ENCODE measurements at places on chromosomes 4 and X. TPM values are rescaled to one million over a fixed set of nuclear protein-coding genes. Genes with fewer than 3 reads are reported as not detected.

GRCh38 chr4:159608436-159608835 is 505.6 kb downstream of the RAPGEF2 start:
- H3K36me3 ChIP-seq, result peaks cover 5% of the 10 kb centered on the region
- no peak overlapping the region for H3K27ac ChIP-seq
- DNase-seq, result no peak
- H3K4me1 ChIP-seq, result no peaks in the 10 kb centered on the region
- H3K27me3 ChIP-seq, result no peaks in the 10 kb centered on the region
- H3K4me3 ChIP-seq, result no peak overlapping the region

DNA sequence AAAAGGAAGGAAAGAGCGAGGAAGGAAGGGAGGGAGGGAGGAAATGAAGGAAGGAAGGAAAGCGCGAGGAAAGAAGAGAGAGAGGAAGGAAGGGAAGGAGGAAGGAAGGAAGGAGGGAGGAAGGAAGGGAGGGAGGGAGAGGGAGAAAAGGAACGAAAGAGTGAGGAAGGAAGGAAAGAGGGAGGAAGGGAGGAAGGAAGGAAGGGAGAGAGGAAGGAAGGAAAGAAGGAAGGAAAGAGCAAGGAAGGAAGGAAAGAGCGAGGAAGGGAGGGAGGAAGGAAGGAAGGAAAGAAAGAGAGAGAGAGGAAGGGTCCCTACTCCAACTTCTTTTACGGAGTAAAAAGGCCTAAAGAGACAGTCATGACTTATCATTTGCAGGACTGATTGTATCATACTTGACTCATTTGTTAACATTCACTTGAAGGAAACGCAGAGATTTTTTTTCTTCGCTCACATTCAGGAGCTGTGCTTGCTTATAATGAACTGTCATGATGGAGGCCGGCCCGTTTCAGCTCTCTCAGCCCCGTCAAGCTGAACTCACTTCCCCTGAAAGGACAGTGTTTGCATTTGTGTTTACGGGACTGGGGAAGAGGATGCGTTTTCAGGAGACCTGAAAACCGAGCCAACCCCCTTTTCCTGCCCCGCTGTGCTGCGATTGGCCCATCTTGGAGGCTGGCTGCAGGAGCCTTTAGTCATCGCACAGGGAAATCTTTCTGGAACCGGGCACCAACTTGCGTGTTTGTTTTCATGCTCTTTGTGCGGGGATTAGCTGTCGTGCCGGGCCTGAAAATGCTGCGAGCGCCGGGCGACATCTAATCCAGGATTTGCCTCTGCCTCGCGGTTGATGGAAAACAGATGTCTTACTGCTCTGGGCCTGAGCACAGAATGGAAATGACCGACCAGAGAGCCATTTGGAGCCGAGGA is 17.8 kb downstream of the TRIM2 start:
- peaks cover 12% of the 10 kb centered on the region for H3K36me3 ChIP-seq
- no peak overlapping the region for H3K27ac ChIP-seq
- no peak for DNase-seq
- peak overlapping the region; percentile 70 for H3K4me3 ChIP-seq

- no peaks in the 10 kb centered on the region for H3K36me3 ChIP-seq
- H3K4me3 ChIP-seq, result no peak overlapping the region
- H3K27me3 ChIP-seq, result no peaks in the 10 kb centered on the region
- DNase-seq, result no peak
- no peak overlapping the region for H3K27ac ChIP-seq
These were observed 108.5 kb downstream of the FAM53A start for GRCh38 chr4:1575418-1576303.

DNA sequence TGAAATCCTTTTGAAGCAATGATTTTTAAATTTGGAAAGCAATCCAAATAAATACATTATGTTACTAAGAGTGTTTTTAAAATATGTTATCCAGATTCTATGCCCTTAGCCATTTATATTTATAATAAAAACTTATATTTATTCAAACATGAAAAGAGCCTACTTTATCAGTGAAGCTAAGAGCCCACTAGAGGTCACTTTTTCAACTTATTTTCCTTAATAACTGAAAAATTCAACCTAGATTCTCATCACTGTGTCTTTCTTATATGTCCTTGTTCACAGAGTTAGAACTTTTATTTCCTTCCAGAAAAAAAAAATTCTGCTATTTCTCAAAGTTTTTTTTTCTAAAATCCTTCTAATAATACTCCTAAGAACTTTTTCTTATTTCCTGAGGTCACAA is 23.9 kb downstream of the PRDM8 start:
- no peak for DNase-seq
- H3K36me3 ChIP-seq, result no peaks in the 10 kb centered on the region
- H3K4me3 ChIP-seq, result no peak overlapping the region

GRCh38 chrX:85026170-85026569 is 22.5 kb downstream of the APOOL start:
- no peaks in the 10 kb centered on the region for H3K36me3 ChIP-seq
- H3K4me1 ChIP-seq, result peaks cover 6% of the 10 kb centered on the region
- no peak overlapping the region for H3K27ac ChIP-seq

DNA sequence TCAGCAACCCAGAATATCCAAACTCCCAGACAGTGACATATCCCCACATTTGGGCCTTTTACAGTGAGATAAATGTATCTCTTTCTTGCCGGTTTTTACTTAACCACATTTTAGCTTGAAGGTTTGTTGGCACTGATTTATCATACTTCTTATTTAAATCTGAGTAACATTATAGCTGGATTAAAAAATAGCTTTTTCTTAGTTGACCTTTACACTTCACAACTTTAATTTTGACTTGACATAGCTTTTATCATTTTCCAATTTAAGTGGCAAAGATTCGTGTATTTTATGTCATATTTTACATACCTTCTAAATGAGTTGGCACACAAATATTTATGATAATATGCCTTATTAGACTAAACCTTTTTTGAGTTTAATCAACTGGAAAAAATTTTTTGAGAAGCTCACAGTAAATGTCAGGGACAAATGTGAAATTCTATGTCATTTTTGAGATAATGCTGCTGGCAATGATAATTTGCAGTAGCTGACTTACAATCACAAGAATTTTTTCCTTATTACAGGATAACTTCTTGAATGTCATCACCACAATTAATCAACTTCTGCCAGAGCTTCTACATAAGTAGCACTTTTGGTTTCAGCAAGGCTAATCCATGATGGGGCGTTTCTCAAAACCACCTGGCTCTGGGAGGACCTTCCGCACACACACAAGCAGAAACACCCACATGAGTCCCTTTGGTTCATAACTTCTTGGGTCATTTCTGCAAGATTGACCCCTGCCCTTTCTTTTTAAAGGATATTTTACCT is 80.3 kb downstream of the SYTL5 start:
- H3K27ac ChIP-seq, result no peak overlapping the region
- no peaks in the 10 kb centered on the region for H3K27me3 ChIP-seq
- DNase-seq, result no peak
- H3K36me3 ChIP-seq, result no peaks in the 10 kb centered on the region
- H3K4me1 ChIP-seq, result no peaks in the 10 kb centered on the region
- no peak overlapping the region for H3K4me3 ChIP-seq

DNA sequence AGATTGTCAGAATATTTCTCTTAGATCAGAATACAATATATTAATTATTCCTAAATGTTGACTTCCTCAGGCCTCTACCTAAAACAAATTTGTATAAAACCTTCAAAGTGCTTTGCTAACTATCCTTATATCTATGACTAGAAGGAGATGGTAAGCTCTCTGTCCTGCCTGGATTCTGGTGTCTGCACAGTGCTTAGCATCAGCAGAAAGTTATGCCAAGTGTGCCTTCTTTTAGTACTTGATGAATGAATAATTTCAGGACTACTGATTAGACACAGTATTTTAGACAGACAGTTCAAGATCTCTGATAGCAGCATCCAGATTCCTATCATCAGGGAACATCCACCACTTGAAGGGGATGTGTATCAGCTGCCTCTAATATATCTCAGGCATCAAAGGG is 242.4 kb upstream of the TLL1 start:
- H3K4me3 ChIP-seq, result no peak overlapping the region
- H3K27ac ChIP-seq, result no peak overlapping the region
- DNase-seq, result no peak
- no peaks in the 10 kb centered on the region for H3K36me3 ChIP-seq
- H3K27me3 ChIP-seq, result no peaks in the 10 kb centered on the region
- no peaks in the 10 kb centered on the region for H3K4me1 ChIP-seq

Gene EPHA5
- total RNA-seq, result not detected

DNA sequence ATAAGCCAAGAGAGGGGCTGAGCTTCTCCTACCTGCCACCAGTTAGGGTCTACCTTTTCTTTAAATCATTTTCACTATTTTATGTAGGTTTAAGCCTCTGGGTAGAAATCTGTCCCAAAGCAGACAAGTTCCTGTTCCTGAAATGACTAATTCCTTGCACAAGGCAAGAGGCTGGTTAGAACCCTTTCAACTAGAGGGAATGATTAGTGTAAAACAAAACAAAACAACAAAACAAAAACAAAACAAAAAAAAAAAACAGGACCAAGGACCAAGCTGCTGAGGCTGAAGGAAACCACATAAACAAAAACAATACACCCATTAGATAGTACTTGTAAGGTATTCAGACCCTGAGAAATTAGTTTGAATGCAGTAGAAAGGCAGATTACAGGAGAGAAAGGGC is 62.7 kb downstream of the MAML3 start:
- peaks cover 11% of the 10 kb centered on the region for H3K36me3 ChIP-seq
- peaks cover 42% of the 10 kb centered on the region for H3K4me1 ChIP-seq
- no peak overlapping the region for H3K27ac ChIP-seq
- peaks cover 27% of the 10 kb centered on the region for H3K27me3 ChIP-seq
- no peak overlapping the region for H3K4me3 ChIP-seq

- DNase-seq, result no peak
- H3K4me3 ChIP-seq, result no peak overlapping the region
- H3K4me1 ChIP-seq, result no peaks in the 10 kb centered on the region
- no peaks in the 10 kb centered on the region for H3K36me3 ChIP-seq
- H3K27me3 ChIP-seq, result peaks cover 22% of the 10 kb centered on the region
- H3K27ac ChIP-seq, result no peak overlapping the region
These were observed 13.5 kb upstream of the FGG start for GRCh38 chr4:154625971-154626370.

DNA sequence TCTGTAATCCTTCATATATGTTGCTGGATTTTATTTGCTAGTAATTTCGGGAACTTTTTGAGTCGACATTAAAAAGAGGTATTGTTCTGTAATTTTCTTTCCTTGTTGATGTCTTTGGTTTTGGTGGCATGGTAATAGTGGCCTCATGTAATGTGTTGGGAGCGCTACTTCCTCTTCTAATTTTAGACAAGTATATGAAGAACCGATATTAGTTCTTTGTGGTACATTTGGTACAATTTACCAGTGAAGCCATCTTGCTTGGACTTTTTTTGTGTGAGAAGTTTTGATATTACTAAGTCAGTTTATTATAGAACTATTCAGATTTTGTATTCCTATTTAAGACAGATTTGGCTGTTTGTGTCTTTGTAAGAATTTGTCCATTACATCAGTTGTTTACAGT is 669.2 kb upstream of the AADAT start:
- no peak overlapping the region for H3K4me3 ChIP-seq
- DNase-seq, result no peak
- H3K27me3 ChIP-seq, result no peaks in the 10 kb centered on the region
- H3K4me1 ChIP-seq, result no peaks in the 10 kb centered on the region
- H3K36me3 ChIP-seq, result peaks cover 14% of the 10 kb centered on the region

Gene GRPEL1
- 73.6 TPM for total RNA-seq

GRCh38 chr4:27638163-27638915 is 777.7 kb downstream of the STIM2 start:
- no peaks in the 10 kb centered on the region for H3K36me3 ChIP-seq
- H3K4me1 ChIP-seq, result no peaks in the 10 kb centered on the region
- H3K27ac ChIP-seq, result no peak overlapping the region
- no peaks in the 10 kb centered on the region for H3K27me3 ChIP-seq
- DNase-seq, result no peak
- H3K4me3 ChIP-seq, result no peak overlapping the region

Gene SOD3
- total RNA-seq, result not detected

Gene WDR17
- total RNA-seq, result 0.39 TPM

- H3K36me3 ChIP-seq, result no peaks in the 10 kb centered on the region
- H3K27ac ChIP-seq, result no peak overlapping the region
- H3K4me3 ChIP-seq, result no peak overlapping the region
- H3K4me1 ChIP-seq, result no peaks in the 10 kb centered on the region
These were observed 36.8 kb downstream of the ANK2 start for GRCh38 chr4:113086172-113086695.

GRCh38 chrX:134718105-134718965 is 60.1 kb upstream of the PLAC1 start:
- H3K27me3 ChIP-seq, result peaks cover 7% of the 10 kb centered on the region
- no peak for DNase-seq
- peak overlapping the region; percentile 78 for H3K27ac ChIP-seq
- H3K4me1 ChIP-seq, result peaks cover 11% of the 10 kb centered on the region
- H3K36me3 ChIP-seq, result no peaks in the 10 kb centered on the region

Gene GC
- total RNA-seq, result not detected

DNA sequence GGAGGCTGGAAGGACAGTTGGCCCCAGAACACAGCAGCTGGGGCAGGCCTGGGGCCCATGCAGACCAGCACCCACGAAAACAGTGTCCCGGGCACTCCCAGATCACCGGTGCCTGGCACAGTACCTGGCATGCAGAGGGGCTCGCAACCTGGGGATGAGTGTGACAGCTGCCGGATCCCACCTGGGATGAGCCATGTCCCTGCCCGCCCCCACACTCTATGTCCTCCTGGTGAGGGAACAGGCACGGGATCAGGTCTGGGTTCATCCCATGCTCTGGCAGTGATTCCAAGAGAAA is 22.8 kb upstream of the PPP2R2C start:
- H3K27ac ChIP-seq, result no peak overlapping the region
- H3K4me1 ChIP-seq, result no peaks in the 10 kb centered on the region
- no peaks in the 10 kb centered on the region for H3K36me3 ChIP-seq
- H3K27me3 ChIP-seq, result peaks cover 21% of the 10 kb centered on the region
- no peak for DNase-seq

- DNase-seq, result no peak
- no peaks in the 10 kb centered on the region for H3K4me1 ChIP-seq
- H3K4me3 ChIP-seq, result no peak overlapping the region
- peaks cover 6% of the 10 kb centered on the region for H3K36me3 ChIP-seq
- H3K27me3 ChIP-seq, result no peaks in the 10 kb centered on the region
These were observed 10.7 kb downstream of the TLR3 start for GRCh38 chr4:186079694-186080093.

- H3K4me3 ChIP-seq, result no peak overlapping the region
- no peak for DNase-seq
- H3K27me3 ChIP-seq, result no peaks in the 10 kb centered on the region
- H3K27ac ChIP-seq, result no peak overlapping the region
- no peaks in the 10 kb centered on the region for H3K4me1 ChIP-seq
These were observed 48.6 kb upstream of the ARSJ start for GRCh38 chr4:114028071-114028470.

Gene HGFAC
- total RNA-seq, result not detected

DNA sequence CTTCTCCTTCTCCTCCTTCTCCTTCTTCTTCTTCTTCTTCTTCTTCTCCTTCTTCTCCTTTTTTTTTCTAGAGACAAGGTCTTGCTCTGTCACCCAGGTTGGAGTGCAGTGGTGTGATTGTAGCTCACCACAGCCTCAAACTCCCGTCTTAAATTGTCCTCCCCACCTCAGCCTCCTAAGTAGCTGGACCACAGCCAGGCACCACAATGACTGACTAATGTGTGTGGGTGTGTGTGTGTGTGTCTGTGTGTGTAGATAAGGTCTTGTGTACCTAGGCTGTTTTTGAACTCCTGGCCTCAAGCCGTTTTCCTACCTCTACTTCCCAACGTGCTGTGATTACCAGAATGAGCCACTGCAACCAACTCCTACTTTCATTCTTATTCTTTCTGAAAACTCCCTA is 390.9 kb downstream of the ADAM29 start:
- no peak overlapping the region for H3K4me3 ChIP-seq
- no peaks in the 10 kb centered on the region for H3K4me1 ChIP-seq
- H3K27ac ChIP-seq, result no peak overlapping the region
- H3K27me3 ChIP-seq, result no peaks in the 10 kb centered on the region

Gene NHS
- 0.71 TPM for total RNA-seq

Gene UCHL1
- 1.9 TPM for total RNA-seq

Gene TMEM35A
- total RNA-seq, result not detected
